ENCODE measurements at places on chromosomes 13 and 19.

GRCh38 chr13:50990065-50990817 lies 80.7 kb downstream of the RNASEH2B start:
- no peak for DNase-seq

DNA sequence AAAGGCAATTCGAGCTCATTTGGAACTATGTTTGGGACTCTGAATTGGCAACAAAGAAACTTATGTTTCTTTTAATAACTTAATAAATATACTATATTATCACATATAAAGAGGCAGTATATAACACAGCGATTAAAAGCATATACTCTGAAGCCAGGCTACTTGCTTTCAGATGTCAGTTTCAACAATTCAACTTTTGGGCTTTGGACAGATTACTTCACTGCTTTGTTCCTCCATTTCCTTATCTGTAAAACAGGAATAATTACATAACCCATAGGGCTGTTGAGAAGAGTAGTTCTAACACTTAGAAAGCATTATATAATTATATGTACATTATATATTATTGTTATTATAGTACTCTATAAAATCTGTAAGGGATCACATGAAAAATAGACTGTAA lies 107.2 kb downstream of the EDNRB start:
- DNase-seq, result no peak

DNA sequence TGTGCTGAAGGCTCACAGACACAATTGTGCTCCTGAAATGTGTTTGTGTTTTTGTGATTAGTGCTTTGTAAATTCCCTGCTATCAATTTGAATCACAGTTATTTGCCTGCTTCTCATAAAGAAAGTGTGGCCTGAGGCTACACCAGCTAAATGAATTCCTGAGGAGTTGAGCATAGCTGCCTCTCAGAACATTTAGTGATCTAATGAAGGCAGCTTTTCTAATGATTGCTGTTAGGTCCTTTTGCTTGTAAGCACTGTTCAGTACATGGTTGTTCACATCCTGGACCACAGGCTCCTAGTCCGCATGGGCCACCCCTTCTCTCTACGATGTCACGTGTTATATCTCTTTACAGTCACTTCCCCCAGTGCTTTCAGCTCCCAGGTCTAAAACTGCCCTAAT lies 238.2 kb downstream of the B3GLCT start:
- no peak for DNase-seq

GRCh38 chr13:110713981-110714796 lies 689 bp downstream of the ING1 start:
- DNase-seq, result no peak

DNA sequence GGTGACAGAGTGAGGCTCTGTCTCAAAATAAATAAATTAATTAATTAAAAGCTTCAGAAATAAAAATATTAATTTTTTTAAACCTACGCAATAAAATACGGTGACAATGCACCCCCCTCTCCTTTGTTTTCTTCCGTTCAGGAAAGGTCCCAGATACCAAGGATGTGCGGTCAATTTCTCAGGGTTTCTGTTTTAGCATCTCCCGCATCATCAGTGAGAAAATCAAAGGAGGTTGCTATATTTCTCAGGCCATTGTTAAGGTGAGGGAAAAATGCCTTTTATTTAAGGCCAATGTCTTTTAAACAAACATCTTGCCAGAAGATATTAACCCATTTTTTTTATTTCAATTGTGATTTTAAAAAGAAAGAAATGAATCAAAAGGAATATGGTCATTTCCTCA lies 111.7 kb downstream of the INSR start:
- no peak for DNase-seq

DNA sequence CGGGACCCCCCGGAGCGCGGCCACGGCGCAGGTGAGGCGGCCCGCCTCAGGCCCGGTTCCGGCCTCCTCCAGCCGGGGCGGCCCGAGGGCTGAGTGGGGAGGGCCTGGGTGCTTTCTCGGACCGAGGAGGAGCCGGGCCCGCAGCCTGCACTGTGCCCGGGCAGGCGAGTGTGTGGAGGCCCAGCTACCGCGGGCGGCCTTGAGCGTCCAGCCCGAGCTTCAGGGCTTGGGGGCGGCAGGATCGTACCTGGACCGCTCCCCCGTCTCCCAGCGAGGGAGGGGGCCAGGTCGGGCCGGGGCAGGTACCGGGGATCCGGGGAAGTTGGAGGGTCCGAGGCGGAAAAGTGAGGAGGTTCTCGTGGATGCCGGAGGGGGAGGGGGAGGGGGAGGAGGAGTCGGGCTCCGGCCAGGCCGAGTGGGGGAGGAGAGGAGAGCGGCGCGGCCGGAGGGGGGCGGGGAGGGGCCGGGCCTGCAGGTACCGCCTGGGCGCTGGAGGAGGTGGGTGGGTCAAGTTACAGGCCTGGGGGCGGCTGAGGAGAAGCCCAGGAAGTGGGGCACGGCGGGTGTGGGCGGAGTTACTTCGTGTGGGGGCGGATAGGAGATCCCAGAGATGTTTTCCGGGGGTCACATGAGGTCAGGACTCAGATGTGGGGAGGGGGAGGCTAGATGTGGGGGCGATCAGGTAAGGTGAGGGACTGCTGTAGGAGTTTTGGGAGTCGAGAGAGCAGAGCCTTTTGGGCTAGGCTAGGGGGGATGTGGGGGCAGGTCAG lies 545 bp downstream of the NACC1 start:
- DNase-seq, result no peak

DNA sequence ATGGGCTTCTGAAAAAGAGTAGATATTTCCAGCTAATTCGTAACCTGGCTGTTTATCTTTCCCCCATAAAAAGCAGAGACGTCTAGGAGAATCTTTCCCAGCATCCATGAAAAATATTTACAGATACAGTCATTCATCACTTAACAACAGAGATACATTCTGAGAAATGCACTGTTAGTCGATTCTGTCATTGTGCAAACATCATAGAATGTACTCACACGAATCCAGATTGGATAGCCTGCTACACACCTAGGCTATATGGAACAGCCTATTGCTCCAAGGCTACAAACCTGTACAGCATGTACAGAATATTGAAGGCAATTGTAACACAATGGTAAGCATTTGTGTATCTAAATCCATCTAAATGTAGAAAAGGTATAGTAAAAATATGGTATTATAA lies 530.2 kb upstream of the NBEA start:
- DNase-seq, result no peak

- DNase-seq, result no peak
Observed at GRCh38 chr13:34698945-34699344, 243.1 kb upstream of the NBEA start.

GRCh38 chr19:7575434-7576040 lies 20.1 kb upstream of the CAMSAP3 start:
- DNase-seq, result no peak

DNA sequence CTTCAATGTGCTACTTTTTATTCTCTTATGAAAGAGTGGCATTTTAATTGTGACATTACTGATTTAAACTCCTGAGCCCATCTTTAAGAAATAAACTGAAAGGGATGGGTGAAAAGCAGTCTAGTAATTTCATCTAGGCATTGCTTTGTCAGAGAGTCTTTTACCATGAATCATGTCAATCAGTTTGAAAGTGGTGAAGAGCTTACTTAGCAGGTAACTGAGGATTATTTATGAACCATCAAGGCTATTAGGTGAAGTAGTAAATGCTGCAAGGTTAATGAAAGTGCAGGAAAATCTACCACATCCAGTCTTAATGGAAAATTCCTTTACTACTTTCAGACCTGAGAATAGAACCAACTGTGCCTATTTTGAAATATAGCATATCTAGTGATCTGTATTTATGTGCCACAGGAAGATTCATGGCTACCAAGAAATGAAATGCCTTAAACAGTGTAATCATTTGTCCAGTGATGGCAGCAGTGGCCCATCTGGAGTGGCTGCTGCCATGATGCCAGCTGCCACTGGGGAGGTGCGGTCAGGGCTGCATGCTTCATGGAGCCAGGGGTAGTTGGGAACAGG lies 368.9 kb downstream of the SLITRK6 start:
- DNase-seq, result no peak

DNA sequence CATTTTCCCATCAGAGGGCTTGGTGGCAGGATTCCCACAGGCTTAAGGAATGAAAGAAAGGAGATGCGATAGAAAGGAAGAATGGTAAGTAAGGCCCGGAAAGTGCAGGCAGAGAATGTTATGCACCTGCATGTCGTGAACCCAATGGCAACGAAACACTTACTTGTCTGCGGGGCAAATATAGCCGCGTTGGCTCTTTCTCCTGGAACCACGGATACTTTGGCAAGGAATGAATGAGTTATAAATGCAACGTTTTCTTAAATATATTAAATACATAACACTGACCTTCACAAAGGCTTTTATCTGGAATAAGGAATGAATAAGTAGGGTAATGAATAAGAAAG lies 192.1 kb downstream of the KATNAL1 start:
- no peak for DNase-seq

- peak; percentile 59 for DNase-seq
Observed at GRCh38 chr13:49976314-49977258, 20.3 kb upstream of the TRIM13 start.

- DNase-seq, result no peak
Observed at GRCh38 chr19:21484631-21485030, 20.8 kb upstream of the ZNF429 start.

GRCh38 chr13:75329723-75330122 lies 152.2 kb downstream of the TBC1D4 start:
- no peak for DNase-seq

- no peak for DNase-seq
Observed at GRCh38 chr13:28750187-28751045, 31.6 kb upstream of the SLC46A3 start.

- no peak for DNase-seq
Observed at GRCh38 chr19:21323000-21323399, 6.2 kb downstream of the ZNF708 start.

GRCh38 chr13:98226496-98226895 lies 49.4 kb upstream of the RNF113B start:
- DNase-seq, result no peak

- DNase-seq, result no peak
Observed at GRCh38 chr13:29835280-29836061, 14.9 kb downstream of the UBL3 start.

- DNase-seq, result no peak
Observed at GRCh38 chr13:63731896-63732295, 2316.2 kb upstream of the PCDH20 start.

DNA sequence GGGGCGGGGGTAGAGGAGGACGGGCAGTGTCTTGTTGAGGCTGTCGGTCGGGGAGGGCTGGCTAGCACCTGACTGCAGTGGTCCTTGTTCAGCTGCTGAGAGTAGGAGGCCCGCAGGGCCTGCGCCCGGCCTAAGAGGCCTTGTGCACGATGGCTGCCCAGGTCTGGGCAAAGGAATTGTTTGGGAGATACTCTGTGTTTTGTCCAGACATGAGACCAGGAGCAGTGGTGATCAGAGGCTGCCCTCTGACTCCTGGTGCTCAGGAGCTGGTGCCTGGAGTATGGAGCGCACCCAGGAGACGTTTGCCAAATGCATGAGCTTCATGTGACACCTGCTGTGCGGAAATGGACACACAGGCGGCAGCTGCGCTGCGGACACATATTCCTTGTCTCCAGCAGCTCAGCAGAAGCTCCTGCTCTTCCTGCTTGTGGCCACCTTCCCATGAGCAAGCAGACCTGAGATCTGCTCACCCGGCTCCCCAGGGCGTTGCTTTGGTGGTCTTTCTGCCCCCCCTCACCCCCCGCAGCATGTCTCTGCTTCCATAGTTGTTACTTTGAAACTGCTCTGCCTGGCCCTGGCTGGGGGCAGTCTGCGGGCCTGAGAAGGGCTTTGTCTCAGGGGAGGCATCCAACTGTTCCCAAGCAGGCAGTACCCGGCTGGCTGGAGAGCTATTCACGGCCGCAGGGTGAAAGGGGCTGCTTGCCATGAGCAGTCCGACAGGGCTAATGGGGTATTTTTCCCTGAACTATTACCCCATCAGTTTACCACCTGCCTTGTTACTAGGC lies 163.9 kb downstream of the TEX29 start:
- DNase-seq, result no peak

GRCh38 chr19:53892981-53893325 lies 11.0 kb downstream of the PRKCG start:
- DNase-seq, result no peak

DNA sequence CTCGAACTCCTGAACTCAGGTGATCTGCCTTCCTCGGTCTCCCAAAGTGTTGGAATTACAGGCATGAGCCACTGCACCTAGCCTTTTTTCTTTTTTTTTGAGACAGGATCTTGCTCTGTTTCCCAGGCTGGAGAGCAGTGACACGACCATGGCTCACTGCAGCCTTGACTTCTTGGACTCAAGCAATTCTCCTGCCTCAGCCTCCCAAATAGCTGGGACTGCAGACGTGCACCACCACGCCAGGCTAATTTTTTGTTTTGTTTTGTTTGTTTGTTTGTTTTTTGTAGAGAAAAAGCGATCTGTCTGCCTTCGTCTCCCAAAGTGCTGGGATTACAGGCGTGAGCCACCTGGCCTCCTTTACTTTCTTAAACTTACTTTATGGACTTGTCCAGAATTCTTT lies 6.5 kb upstream of the SIN3B start:
- no peak for DNase-seq

DNA sequence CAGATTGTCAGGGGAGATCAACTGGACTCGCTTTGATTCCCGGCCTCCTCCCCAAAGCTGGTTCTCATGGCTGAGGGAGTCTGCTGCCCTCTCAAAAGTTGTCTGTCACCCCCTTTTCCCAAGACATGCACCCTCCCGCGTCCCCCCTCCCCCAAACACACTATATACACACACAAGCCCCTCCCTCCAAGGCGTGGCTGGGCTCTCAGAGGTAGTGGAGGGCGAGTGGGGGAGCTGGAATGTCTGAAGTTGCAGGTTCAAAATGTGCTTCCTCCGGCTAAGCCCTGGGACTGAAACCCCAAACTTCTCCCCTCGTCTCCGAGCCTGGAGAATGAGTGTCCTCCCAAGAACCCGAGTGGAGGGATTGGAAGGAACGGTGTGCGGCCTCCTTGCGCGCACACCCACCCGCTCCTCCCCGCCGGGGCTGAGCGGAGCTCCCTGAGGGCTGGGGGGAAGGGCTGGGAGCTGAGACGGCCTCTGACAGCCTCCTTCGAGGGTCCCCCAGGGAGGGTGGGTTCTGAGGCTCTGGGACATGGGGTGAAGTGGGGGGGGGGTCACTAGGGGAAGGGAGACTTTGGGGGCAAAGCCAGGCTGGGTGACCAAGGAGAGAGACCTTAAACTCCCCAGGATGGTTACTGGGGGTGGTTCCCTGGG lies 9.9 kb upstream of the MEIS3 start:
- no peak for DNase-seq

GRCh38 chr19:40256512-40256911 lies 28.6 kb downstream of the AKT2 start:
- no peak for DNase-seq

- DNase-seq, result no peak
Observed at GRCh38 chr19:7265963-7266362, 28.3 kb downstream of the INSR start.

GRCh38 chr13:99406799-99407201 lies 94.5 kb upstream of the TM9SF2 start:
- no peak for DNase-seq

GRCh38 chr13:29948244-29948643 lies 97.8 kb upstream of the UBL3 start:
- no peak for DNase-seq

Data from Panc1 (cell line).